Activated T-cell treated with anti-CD3 and anti-CD28 coated beads for 1 hour (primary cell): ENCODE measurements at places on chromosomes 2 and 18.
A peak's percentile ranks its signal among the peaks of the same experiment; 100 is the strongest.

DNA sequence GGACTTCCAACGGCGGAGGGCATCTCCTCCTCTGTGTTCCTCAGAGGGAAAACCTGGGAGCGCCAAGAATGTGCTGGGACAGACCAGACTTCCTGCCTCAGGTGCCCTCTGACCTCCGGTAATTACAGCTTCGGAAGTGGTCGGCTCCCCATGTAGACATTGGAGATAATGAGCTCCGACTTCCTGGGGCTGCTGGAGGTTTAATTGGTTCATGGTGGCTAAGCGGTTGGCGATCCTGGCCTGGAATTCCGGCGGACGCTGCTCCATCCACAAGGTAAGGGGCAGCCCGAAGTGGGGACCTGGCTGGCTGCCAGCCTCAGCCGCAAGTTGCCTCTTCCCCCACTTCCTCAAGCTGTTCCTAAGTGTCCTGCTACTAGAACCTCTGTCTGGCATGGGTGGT, 83.2 kb upstream of the EPC2 start:
- DNase-seq = no peak

DNA sequence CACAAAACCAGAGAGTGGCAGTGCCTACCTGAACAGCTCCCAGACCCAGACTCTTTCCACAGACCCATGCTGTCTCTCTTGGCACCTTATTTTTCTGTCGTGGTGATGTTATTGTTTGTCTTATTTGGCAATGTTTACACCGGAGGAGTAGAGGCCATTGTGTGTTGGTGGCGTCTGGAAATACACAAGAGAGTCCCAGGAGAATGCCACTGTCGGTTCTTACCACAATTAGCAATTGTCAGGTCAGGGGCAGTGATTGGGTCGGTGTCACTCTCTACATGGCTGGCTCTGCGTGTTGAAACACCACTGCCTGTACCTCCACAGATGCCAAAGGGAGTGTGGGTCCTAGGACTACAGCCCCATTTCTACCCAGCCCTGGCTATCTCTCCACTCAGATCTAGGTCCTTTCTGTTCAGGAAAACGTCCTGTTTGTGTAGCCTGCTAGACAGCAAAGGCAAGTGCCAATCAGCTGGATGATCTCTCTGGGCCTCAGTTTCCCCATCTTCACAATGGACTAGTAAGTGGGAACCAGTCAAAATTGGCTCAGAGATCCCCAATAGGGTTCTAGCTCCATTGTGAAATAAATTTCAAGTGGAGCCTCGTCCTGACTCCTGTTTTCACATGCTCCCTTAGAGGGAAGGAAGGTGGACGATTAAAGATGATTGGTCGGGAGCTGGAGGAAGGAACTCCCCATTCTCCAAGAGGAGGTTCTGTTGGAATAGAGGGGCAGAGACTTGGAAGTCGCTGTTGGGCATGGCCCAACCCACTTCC, 17.0 kb downstream of the EPAS1 start:
- no peak for DNase-seq

GRCh38 chr2:38266382-38267061, 110.6 kb downstream of the ATL2 start:
- no peak for DNase-seq

GRCh38 chr2:215002500-215002899, 135.9 kb downstream of the ABCA12 start:
- no peak for DNase-seq

DNA sequence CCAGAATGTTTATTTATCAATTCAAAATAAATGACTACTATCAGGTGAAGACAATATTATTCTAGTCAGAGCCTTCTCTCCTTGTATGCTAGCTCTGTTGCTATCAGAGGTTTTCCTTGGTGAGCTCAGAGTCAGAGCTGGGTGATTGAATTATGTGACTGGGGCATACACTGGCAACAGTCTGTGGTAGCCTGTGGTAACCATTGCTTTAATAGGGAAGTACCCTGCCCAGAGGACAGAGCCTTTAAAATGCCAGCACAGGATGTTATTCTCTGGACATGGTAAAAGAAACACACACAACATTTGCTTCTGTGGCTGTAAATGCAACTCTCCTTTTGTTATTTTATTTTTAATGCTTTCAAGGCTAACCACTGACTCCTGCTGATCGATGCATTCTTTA, 124.7 kb downstream of the PPP1R1C start:
- no peak for DNase-seq

- DNase-seq = no peak
Observed at GRCh38 chr2:224062481-224063297, 23.6 kb upstream of the SERPINE2 start.

DNA sequence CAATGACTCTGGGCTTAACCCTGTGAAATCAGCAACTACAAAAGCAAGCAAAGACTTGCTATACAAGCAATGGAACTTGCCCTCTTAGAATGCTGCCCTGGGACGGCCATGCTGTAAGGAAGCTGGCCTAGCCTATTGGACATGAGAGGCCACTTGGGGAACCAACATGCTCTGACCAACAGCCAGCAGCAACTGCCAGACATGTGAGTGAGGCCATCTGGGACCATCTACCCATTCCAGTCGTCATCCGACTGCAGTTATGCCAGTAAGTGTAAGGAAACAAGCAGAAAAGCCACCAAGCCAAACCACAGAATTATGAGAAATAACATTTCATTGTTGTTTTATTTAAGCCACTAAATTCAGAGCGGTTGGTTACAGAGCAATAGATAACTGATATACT, 40.9 kb downstream of the CLASP1 start:
- DNase-seq = no peak

- no peak for DNase-seq
Observed at GRCh38 chr2:219634171-219634940, 6.9 kb downstream of the SLC4A3 start.

GRCh38 chr18:79765491-79766245, 32.1 kb upstream of the KCNG2 start:
- no peak for DNase-seq

GRCh38 chr18:37253394-37254235, 312.0 kb downstream of the CELF4 start:
- DNase-seq = no peak

DNA sequence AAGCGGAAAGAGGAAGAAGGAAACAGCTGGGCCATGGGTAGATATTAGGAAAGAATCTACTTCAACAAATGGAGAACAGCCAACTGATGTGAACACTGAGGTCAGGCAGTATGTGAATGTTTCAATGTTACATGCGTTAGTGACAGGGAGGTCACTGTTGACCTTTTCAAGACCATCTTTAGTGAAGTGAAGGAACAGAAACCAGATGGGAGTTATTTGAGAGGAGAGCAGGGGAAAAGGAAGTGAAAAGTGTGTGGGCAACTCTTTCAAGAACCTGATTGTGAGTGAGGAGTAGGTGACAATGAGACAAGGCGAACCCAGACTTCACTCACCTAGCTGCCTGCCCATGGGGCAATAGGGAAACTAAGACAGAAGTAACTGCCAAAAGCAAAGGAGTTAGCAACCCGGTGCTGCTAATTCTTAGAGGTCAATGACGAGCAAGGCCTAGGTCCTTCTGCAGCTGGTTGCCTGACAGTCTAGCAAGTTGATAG, 67.0 kb downstream of the SP3 start:
- DNase-seq = no peak

GRCh38 chr18:31099450-31100230, 2.6 kb downstream of the DSC2 start:
- no peak for DNase-seq

GRCh38 chr2:159410276-159410675, 123.8 kb upstream of the WDSUB1 start:
- DNase-seq = no peak

- DNase-seq = no peak
Observed at GRCh38 chr18:55529581-55529980, 58.4 kb downstream of the TCF4 start.

- DNase-seq = no peak
Observed at GRCh38 chr2:229779650-229780049, 65.3 kb upstream of the DNER start.

- no peak for DNase-seq
Observed at GRCh38 chr2:141767051-141767450, 363.8 kb downstream of the LRP1B start.

DNA sequence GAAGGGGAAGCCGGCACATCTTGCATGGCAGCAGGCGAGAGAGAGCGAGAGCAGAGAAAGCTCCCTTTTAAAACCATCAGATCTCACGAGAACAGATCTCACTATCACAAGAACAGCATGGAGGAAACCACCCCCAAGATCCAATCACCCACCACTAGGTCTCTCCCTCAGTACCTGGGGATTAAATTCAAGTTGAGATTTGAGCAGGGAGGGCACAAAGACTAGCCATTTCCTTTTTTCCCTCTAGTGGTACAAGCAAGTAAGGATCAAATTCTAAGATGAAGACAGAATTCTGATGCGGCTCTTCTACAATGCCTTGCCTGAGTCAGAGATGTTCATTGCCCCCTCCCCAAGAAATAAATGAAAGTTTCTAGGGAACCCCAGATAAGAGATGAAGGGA, 45.6 kb upstream of the ANKRD44 start:
- DNase-seq = no peak

DNA sequence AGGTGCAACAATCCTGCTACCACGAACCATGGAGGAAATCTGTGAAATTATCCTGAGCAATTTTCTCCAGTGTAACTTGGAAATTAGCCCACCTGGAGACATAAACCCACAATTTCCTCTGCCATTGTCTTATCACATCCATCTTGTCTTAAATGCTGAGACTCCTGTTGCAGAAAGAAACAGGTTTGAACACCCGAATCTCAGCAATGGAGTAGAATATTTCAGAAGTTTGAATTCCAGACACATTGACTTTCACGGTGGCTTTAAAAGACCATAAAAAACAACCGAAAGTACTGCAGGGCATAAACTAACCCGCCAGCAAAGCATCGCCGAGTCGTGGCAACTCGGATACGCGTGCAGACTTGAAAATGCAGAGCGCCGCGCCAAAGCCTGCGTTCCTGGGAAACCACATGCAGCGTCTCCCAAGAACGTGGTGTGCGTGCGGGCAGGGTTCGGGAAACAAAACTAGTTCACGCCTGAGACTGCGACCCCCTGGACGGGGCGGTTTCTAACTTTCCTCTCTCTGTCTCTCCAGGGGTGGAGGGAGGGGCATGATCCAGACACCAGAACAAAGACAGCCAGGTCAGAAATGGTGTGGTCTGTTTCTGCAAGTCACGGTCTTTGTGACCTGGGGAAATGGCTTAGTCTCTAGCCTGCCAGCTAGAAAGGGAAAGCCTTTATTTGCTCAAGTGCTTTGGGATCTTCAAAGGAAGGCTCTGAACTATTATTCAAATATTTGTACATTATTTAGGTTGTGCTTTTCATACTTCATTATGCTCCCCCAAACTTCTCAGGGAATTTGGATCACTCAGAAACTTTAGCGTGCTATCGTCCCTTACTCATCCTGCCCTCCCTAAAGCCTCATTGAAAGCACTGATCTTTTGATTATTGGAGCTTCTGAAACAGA, 26.9 kb upstream of the KCTD1 start:
- DNase-seq = no peak

DNA sequence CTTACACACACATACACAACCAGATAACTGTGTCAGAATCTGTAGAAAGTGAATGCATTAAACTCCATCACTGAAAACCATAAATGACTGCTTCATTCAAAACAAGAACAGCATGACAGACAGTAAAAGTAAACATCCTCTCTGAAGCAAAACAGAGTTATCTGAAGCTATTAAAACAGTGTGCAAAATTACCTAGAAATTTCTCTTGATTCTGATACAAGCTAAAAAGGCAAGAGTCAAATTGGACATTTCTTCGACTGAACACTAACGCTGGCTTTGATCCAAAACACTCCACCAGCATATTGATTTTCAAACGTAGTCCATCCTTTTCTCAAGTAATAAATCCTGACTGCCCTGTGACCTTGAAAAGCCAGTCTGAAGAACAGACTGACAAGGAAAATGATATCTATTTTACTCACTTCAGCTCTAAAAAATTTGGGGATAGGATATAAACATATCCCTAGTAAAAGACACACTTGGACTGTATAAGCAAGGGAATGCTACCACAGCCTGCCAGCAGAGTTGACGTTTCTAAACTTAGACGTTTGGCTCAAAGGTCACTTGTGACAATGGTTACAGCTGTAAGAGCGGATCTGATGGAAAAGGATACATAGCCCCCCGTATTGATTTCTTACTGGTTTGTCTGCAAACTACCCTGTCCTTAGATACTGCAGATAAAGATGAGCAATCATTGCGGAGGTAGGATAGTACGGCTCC, 128.9 kb upstream of the ITGB6 start:
- no peak for DNase-seq

GRCh38 chr2:203867561-203868200, at the start of gene CTLA4:
CTLA4 (plus strand) TSS chr2:203867771; CDS start chr2:203867943, 172 bp downstream.
- no peak for DNase-seq

- no peak for DNase-seq
Observed at GRCh38 chr18:75209951-75210258, 692 bp upstream of the TSHZ1 start.

DNA sequence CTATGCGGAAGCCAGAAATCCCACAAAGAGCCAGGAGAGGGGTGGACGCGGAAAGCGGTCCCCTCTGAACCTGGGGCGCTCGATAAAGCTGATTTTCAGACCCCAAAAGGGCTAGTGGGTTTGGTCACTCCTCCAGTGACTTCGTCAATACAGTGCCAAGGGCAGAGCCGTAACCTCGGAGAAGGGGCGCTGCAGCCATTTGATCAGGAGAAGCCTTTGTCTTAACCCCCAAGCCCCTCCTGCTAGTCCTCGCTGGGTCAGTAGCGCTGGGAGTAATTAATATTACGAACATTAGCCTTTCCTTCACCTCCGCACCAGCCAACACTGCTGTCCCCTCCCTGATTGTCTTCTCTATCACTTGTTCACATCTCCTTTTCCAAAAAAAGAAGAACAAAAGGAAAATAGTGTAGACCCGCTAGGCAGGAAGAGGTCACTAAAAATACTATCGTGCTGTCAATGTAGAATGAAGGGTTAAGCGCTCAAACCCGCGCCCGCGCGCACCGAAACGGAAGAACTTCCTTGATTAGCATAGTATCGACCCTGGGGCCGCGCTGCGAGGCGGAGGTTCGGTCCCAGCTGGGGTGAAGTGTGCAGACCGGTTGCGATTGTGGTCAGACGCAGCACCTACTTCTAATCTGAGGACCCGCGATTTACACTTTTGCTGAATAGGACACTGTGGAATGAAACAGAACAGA, 63.2 kb upstream of the MAPRE2 start:
- DNase-seq = peak; percentile 23

GRCh38 chr2:150371044-150371818, 116.2 kb downstream of the RND3 start:
- DNase-seq = no peak

DNA sequence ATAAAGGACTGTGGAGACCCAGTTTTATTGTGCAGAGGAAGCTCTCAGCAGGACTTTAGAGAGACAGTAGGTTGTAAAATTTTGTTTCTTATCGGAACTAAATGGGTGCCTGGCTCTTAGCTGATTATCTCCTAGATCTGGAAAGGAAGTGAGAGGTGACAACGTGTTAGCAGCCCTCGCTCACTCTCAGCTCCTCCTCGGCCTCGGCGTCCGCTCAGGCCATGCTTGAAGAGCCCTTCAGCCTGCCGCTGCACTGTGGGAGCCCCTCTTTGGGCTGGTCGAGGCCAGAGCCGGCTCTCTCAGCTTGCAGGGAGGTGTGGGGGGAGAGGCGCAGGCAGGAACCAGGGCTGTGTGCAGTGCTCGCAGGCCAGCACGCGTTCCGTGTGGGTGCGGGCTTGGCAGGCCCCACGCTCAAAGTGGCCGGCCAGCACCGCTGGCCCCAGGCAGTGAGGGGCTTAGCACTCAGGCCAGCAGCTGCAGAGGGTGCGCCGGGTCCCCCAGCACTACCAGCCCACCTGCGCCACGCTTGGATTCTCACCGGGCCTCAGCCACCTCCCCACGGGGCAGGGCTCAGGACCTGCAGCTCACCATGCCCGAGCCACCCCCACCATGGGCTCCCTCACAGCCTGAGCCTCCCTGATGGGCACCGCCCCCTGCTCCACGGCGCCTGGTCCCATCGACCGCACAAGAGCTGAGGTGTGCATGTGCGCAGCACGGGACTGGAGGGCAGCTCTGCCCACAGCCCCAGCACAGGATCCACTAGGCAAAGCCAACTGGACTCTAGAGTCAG, 4.6 kb upstream of the MFF start:
- no peak for DNase-seq
